ENCODE measurements at places on chromosomes 7 and 10.

DNA sequence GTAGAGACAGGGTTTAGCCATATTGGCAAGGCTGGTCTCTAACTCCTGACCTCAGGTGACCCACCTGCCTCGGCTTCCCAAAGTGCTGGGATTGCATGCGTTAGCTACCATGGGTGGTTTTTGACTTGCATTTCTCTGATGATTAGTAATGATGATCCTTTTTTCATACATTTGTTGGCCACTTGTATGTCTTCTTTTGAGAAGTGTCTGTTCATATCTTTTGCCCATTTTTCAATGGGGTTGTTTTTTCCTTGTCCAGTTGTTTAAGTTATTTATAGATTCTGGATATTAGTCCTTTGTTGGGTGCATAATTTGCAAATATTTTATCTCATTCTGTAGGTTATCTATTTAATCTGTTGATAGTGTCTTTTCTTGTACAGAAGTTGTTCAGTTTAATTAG is 4.3 kb upstream of the OR13A1 start:
- no peak for DNase-seq

DNA sequence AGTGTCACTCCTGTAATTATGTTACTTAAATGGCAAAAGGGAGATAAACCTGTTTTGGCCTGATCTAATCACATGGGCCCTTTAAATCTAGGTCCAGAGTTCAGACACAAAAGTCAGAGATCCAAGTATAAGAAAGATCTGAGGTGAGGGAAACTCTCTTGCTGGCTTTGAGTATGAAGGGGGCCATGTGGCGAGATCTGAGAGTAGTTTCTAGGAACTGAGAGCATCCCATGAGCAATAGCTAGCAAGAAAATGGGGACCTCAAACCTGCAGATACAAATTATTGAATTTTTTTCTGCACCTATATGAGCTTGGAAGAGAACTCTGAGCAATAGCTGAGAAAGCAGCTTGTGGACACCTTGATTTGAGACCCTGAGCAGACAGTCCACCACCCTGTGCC is 27.6 kb downstream of the ANKRD7 start:
- DNase-seq, result no peak

- DNase-seq, result no peak
Observed at GRCh38 chr7:23093546-23093945, 12.0 kb upstream of the KLHL7 start.

- peak; percentile 57 for DNase-seq
Observed at GRCh38 chr7:121081327-121081936, 92.9 kb downstream of the CPED1 start.

GRCh38 chr10:132036887-132037675 is 28.7 kb upstream of the JAKMIP3 start:
- DNase-seq, result peak; percentile 11

GRCh38 chr10:27446091-27446918 is 57.8 kb upstream of the RAB18 start:
- DNase-seq, result peak; percentile 50

DNA sequence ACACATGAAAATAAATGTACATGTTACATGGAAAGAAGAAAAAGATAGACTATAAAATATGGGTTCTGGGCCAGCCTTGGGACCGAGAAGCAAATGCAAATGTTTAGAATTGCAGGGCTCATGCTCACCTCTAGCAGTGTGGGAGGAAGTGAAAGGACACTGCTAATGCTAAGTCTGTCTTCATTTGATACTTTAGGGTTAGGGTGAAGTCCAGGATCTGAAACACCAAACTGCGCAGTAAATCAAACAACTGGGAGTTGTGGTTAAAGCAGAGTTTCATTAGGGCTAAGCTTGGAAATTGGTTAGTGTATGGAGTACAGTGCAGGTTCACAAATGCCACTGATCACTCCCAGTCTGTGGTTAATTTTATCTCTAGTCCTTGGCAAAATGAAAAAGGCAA is 73.2 kb upstream of the PDK4 start:
- DNase-seq, result no peak

DNA sequence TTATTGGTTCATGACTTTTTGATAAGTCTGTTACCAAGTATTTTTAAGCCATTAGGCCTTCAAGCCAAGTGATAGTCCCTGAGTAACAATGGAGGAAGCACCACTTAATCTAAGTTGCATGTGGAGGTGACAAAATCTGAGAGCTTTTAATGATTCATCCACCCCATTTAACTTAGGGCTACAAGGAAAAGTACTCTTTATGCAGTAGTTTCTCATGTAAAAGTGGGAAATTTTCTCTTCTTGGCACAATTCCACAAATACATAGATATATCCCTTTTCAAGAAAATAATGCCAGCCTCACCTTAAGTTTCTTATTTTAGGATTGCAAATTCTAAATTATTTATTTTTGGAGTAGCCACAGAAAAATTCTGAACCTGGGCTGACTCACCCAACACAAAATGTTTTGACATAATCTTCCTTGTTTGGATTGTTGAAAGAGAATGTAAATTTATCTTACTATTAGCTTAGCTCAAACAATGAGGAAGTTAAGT is 85.7 kb downstream of the SUGCT start:
- no peak for DNase-seq

DNA sequence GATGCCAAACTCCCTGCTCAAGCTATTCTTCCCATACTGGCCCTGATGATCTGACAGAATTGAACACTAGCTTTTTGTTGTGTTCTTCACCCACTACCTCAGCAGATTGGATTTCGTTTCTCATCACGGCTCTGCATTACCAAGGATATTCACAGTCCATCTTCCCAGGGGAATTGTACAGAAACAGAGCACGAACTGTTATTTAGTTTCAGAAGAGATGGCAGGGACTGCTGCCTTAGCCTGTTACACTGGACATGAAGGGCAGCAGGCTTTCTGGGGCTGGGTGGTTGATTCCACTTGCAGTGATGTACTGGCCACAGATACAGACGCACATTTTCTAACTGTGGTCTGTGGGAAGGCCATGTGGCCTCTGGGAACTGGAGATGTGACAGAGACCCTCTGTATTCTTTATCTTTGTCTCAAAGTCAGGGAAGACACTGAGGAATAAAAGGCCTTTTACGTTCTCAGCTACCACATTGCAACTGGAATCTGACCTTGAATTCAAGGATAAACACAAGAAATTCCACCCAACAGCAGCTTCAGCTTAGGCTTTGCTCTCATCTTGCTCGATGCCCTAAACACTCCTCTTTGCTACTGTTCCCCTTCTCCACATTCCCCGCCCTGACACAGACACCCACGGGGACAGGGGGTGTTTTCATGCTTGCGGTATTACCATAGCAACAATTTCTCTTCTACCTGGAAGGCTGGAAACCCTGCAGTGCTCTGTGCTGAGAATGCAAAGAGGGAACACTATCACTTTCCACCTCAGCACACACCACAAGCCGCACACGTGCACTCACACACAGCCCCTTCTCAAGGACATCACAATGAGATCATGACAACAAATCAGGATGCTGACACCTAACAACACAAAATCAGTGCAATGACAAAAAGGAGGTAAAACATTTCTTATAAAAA is 81.7 kb downstream of the RNF216 start:
- no peak for DNase-seq

- DNase-seq, result no peak
Observed at GRCh38 chr7:121002-121785, 71.2 kb upstream of the FAM20C start.

- DNase-seq, result no peak
Observed at GRCh38 chr7:139829025-139829774, at the start of gene TBXAS1. TSS of gene TBXAS1 (plus strand) at chr7:139829264. CDS start at chr7:139829391, 127 bp downstream.

DNA sequence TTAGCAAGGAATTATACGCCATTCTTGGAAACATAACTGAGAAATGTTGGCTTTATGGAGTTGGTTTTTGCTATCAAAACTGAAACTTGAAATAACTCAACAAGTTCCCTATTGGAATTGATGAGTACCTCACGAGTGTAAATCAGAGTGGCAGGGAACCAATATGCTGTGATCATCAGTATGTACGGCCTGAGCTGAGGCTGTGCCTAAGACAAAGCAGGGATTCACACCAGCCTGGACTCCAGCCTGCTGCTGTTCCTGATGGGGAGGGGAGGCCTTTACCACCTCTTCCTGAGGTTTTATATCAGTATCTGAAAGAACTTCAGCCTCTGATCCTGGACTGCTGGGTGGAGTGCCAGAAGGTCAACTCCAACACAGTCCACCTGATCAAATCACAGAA is 52.7 kb downstream of the CRTAC1 start:
- no peak for DNase-seq

DNA sequence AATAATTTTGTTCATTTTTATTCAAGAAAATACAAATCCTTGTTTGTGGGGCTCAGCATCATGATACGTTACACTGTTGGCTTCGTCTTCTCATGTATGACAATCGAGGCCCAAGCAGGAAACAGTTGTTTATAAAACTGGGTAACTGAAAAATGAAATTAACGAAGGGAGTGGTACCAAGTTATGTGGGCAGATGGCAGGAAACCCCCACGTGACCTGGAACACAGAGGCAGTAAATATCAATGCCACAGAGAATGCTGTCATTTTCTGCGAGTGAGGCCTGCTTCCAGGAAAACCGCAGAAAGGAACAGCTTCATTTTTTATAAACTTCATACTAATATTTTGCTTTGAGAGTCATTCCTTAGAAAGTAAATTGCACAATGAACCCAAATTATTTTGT is 201.0 kb upstream of the ADARB2 start:
- no peak for DNase-seq

GRCh38 chr7:109092268-109092667 is 522.6 kb downstream of the DNAJB9 start:
- no peak for DNase-seq

DNA sequence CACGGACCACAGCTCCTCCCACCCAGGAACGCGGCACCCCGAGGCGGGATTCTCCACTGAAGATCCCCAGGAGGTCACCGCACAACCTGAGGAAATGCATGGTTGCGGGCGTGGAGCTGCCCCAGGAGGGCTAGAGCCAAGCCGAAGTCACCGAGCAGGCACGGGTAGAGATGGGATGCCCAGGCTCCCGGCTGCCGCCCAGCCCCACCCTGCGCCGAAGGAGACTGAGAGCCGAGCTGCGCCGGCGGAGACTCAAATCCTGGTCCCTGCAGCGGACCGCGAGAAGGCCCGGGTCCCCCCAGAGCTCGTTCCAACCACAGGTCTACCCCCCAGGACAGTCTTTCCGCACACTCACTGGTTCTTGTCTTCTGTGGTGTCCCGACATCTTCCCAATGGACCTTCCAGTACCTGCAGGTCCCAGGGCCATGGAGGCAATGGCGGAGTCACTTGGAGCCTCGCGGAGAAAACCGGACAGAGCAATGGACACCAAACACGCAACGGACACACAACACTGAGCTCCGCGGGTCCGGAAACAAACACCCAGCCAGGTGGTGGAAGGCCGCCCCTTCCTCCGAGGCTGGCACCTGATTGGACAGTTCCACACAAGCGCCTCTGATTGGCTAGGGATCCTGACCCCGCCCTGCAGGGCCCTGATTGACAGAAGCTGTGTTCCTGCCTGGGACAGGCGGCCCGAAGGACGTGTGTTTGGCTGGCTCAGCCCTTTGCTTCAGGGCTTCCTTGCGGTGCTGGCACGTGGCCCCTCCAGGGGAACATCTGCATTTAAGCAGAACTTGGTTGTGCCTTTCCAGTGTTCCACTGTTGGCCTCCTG is 331.9 kb upstream of the NUPR2 start:
- no peak for DNase-seq

DNA sequence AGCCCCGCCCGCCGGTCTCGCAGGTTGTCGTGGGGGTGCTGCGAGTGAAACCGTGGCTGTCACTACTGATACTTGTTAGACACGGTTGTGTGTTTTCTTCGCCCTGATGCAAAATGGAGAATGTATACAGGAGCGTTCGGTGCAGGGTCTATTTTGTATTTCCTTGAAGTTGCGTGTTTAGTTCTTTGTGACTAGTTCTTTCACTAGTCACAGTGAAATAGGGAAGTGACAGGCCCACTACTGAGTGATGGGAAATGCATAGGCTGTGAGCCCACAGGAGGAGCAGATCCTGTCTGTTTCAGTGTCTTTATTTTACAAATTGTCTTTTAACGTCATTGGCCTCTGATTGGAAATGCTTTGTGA is 675 bp downstream of the ABRAXAS2 start:
- DNase-seq, result peak; percentile 18

GRCh38 chr7:131745390-131746248 is 189.2 kb upstream of the PODXL start:
- peak; percentile 48 for DNase-seq

DNA sequence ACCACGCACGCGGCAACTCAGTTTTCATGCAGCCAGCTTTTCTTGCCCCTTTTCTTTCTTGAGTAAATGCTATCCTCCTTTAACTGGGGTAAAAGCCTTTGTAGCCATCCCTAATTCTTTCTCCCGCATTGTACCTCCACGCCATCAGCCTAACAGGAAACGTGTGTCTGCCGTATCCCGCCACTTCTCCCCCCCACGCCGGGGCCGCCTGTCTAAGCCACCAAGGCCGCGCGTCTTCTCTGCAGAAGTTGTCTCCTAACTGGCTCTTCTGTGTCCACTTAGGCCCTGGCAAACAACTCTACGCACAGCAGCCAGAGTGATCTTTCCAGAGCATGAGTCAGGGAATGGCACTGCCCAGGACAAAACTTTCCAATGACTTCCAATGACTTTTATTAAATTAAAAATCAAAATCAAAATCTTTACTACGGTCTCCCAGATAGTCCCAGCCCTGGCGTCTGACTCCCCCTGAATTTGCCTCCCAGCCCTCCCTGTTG is 74.6 kb downstream of the XRCC2 start:
- DNase-seq, result no peak

GRCh38 chr10:132584081-132584480 is 46.5 kb downstream of the INPP5A start:
- DNase-seq, result no peak

GRCh38 chr7:131336956-131337355 is 9.3 kb downstream of the MKLN1 start:
- DNase-seq, result peak; percentile 20

DNA sequence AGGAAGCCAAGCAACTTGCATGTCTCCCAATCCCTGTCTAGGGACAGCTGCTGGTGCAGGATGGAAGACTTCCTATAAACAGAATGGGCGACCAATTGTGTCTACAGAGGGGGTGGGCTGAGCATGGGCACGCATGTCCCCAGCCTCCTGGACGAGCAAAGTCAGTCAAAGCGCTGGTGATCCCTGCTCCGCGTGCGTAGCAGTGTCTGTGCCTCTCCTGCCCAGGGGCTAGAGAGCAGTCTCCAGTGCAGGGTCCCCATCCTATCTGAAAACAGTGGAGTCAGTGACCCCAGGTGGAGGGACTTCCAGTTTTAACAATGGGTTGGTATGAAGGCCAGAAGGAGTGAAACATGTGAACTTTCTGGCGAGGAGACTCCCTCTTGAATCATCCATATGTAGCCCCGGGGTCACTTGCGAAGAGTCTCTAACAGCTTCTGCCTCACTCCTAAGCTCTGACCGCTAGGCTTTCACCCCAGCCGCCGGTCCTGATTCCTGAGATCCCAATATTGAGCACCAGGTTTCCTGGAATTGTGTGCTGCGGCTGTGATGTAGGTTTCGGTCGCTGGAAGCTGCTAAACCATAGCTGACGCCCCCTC is 714 bp upstream of the CASP2 start:
- DNase-seq, result no peak

Data from SW480 (cell line).